Activated naive CD8-positive, alpha-beta T cell treated with anti-CD3 and anti-CD28 coated beads, Interleukin-2, amount 10 ng/mL, durations not matched to agents 7 days and 5 days (primary cell): ENCODE measurements at places on chromosomes 2 and 18. TPM values are rescaled to one million over a fixed set of nuclear protein-coding genes. Genes with fewer than 3 reads are reported as not detected.

The FSIP2 gene
- total RNA-seq = 0.31 TPM

The NEURL3 gene
- total RNA-seq = not detected

The STARD7 gene
- 114 TPM for total RNA-seq

The STAM2 gene
- total RNA-seq = 19.2 TPM

The MSTN gene
- not detected for total RNA-seq

The UGGT1 gene
- total RNA-seq = 56.5 TPM

The PLGLB1 gene
- 14.0 TPM for total RNA-seq

The RIT2 gene
- not detected for total RNA-seq

The STPG4 gene
- total RNA-seq = 0.19 TPM

The FRZB gene
- total RNA-seq = not detected

The TUBA4B gene
- total RNA-seq = not detected

The PCARE gene
- total RNA-seq = not detected

The WNT6 gene
- total RNA-seq = not detected

The SGO2 gene
- 37.4 TPM for total RNA-seq
